Activated naive CD4-positive, alpha-beta T cell treated with Interleukin-2 at 50 U/mL for 16 hours (primary cell): ENCODE measurements at places on chromosomes 4 and X.

DNA sequence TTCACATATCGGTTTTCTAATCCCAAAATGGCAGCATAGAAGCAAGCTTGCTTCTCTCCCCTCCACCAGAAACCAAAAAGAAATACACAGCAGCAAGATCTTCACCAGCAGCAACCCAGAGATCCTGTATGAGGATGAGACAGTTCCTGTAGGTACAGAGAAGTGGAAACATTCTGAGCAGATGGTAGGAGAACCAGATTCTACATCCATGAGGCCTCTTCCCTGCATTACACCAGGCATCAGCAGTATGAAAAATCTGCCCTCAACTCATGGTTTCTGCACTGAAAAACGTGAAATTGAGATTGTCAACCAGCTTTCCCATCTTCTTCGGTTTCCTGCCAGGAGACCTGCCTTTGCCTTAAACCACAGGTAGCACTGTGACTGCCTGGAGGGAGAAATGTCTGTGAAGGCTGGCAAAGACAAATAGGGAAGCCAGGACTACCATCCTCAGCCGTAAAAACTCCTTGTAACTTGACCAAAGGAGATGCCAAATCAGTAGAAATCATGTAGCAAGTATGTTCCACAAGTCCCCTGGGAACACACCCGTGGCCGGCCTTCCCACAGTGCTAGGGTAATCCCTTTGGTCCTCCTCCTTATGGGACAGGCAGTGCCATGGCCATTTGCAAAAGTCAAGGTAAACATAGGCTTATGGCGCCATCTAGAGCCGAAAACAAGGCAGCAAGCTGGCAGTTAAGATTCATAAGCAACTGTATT is 24.0 kb upstream of the MTHFD2L start:
- peak; percentile 16 for DNase-seq

DNA sequence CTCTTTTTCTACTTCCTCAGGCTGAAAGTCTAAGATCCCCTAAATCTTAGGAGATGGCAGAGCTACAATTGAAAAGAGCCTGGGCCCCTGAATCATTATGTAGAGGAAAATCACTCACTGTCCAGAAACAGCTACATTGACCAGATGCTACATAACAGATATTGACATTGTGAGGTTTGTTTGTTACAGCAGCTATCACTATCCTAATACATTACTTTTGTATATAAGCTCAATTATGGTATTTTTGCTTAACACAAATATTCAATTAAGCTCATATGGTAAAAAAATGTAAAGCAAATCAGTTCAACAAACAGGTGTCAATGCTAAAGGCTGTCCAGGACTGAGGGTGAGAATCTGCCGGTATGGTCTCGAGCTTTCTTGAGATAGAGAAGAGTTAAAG is 89.4 kb downstream of the LDB2 start:
- no peak for DNase-seq

- no peak for DNase-seq
Measured at GRCh38 chrX:15983034-15983433, 128.4 kb upstream of the AP1S2 start.

DNA sequence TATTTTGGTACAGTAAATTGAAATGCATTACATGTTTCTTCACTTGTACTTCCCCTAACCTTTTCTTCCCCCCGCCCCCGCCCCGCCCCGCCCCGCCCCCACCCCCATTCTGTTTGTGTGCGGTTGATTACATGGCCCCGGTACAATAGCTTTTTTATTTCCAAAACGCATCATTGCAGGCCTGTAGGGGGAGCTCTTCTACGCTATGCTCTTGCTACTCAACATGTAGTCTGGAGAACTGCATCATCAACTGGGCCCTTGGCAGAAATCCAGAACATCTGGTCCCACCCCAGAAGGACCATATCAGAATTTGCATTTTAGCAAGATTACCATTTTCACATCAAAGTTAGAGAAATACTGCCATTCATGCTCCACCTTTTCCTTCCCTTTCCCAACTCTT is 333.3 kb upstream of the DDX53 start:
- DNase-seq: no peak

DNA sequence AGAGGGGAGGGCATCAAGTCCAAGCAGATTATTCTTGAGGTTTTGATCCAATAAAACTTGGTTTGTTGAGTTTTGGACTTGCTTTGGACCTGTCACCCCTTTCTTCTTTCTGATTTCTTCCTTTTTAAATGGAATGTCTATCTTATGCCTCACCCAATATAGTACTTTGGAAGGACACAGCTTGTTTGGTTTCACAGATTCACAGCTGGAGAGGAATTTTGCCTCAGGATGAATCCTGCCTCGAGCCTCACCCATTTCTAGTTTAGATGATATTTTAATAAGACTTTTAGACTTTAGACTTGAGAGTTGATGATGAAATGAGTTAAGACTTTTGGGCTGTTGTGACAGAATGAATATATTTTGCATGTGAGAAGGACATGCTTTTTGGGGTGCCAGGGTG is 136.9 kb upstream of the PDE5A start:
- no peak for DNase-seq

DNA sequence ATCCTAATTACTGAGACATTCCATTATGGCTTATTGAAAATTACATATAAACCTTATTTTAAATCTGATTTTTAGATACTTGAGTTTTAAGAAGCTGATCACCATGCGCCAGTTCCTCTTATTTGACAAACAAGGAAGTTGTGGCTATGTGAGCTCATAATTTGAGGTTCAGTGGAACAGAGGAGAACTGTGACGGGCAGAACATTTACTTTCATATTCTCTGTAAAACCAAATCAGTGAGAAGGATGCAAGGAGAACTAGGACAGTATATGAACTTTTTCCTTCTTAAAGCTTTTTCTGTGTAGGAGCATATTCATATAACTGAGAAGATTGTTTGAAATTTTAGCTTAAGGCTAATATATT is 25.3 kb downstream of the STIM2 start:
- no peak for DNase-seq

- no peak for DNase-seq
Measured at GRCh38 chr4:124504431-124504830, 208.1 kb downstream of the ANKRD50 start.

DNA sequence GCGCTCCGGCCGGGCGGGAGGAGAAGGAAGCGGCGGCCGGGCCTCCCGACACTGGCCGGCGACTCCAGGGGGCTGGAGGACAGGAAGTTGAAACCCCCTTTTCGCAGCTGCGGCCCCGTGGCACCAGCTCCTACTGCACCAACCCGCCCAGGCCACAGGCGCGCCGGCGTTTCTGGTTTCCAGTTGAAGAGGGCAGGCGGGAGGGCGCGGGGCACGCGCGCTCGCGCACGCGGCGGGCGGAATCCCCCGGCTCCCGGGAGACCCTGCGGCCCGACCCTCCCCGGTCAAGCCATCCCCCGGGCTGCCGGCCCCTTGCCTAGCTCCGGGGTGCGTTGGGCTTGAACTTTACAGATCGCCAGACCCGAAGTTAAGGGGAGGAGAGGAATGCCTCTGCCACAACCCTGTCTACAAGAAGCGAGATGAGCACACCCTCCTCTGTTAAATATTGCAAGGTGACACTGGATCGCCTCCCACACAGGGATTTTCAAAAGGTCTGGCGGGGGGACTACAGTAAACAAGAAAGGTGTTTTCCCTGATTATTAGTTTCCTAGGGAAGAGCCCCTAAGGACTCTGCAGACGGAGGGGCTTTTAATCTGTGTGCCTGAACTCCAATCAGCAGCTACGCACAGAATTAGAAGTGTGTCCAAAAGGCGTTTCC is 1.4 kb downstream of the ELOVL6 start:
- peak; percentile 63 for DNase-seq

- no peak for DNase-seq
Measured at GRCh38 chr4:167428156-167428555, 193.9 kb upstream of the SPOCK3 start.

- DNase-seq: no peak
Measured at GRCh38 chrX:74458736-74459135, 37.4 kb downstream of the SLC16A2 start.

GRCh38 chr4:79987401-79987800 is 85.6 kb downstream of the ANTXR2 start:
- no peak for DNase-seq

DNA sequence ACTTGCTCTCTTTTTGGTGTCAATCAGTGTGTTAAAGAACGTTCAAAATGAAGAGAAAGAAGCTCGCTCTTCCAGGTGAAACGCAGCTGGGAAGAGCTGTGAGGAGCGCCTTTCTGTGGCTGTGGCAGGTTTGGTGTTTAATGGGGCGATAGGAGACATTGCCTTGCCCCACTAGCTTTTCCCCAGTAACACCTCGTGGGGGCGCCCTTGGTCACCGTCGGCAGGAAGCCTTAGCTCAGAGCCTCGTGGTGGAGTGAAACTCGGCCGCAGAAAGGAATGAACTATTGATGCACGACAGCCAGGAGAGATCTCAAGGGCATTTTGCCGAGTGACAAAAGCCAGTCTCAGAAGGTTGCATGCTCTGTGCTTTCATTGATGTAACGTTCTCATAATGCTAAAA is 65.1 kb downstream of the GPR143 start:
- no peak for DNase-seq

DNA sequence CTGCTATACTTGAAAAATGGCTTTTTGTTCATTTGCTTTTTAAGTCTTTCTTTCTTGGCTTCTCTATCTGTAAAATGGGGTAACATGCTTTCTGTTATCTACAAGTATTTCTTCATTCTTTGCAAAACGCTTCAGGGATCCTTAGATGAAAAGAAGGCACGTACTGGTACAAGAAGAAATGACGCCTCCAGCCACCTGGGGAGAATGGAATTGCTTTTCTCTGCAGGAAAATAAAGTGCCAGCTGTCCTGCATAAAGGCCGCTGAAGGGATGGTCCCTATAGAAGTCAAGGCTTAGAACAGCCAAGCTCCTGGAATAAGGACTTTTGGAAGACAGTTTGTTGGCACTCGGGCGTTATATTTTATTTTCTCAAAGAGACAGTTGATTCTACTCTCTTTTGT is 210.8 kb upstream of the RASGEF1B start:
- no peak for DNase-seq

DNA sequence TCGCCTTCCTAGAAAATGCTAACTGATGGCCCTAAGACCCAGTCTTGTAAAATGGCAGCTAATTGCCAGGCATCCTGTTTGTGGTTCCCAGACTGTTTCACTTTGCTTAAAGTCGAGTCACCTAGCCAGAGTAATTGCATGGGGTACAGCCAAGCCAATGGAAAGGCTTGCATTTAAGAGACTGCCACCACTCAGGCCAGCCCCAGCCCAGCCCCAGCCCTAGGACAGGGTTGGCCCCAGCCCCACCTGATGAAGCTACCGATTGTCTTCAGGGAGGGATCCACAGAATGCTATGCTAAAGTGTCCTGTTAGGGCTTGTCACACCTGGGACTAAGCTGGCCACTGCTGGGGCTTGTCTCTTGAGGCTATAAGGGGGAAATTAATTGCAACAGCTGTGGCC is 194.6 kb upstream of the KLF3 start:
- no peak for DNase-seq

DNA sequence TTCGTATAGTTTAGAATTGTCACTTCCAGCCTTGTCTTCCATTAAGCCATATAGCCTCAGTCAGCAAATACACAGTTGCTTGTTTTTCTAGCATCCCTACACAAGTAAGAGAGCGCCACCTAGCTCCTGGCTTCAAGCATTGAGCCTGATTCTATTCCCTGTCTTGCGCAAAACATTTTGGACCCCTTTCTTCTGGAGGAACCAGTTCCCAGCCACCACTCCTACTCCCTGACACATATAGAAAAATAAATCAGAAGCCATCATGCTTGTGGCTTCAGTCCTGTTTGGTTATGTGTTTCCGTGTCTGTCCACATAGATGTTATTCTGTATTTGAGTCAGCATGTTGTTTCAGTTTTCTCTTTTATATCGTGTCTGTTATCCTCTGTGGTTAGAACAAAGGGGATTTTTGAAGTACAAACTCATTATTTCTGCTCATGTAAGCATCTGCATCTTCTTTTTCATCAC is 59.9 kb downstream of the GK start:
- DNase-seq: peak; percentile 53

DNA sequence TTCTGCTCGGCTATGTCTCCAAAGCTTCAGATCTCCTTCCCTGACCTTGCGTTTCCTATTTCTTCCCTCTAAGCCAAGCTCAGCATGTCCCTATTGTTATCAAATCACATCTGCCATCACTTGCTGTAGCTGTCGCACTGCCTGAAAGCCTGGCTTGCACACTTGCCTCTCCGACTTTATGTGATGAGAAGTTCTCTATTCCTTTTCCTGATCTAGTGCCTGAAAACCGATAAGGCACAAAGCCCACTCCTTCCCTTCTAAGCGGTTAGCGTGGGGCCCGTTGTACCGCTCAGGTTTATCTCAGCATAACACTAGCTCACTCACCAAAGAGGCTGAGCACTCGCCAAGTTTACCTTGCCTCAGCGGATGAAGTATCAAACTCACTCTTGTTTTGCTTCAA is 816 bp downstream of the NMU start:
- DNase-seq: no peak

DNA sequence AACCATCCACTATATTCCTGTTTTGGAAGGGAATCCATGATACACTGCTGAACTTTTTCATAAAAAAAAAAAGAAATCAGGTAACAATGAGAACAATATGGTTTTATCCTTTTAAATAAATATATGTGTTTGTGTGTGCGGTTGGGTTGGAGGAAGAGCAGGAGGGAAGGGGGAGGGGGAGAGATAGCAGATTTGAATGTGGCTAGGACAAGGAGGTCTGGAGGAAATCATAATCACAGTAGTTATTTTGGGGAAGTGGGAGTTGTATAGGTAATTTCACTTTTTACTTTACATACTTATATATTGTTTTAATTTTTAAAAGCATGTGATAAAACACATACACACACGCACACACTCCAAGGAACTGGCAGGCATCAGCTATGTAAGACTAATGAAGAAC is 134.5 kb upstream of the MBNL3 start:
- no peak for DNase-seq

DNA sequence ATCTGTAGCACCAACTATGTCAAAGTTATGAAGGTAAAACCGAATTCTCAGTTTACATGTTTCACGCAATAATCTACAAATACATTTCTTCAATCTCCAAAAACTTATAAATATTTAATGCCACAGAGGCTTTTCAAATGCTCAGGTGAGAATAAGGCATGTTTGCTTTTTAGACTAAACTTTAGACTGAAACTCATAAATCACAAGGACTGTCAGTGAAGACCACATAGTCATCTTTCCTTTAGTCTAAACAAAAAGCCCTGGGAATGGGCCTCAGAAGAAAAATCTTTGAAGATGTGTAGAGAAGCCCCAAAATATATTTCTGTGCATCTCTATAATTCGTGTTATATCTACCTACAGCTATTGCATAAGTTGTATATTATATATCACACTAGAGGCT is 54.5 kb upstream of the DCTD start:
- no peak for DNase-seq

GRCh38 chr4:20432088-20432487 is 180.4 kb downstream of the SLIT2 start:
- no peak for DNase-seq
